ENCODE measurements at places on chromosomes 6 and 20.

- no peak for DNase-seq
Observed at GRCh38 chr6:113489952-113490746, 367.0 kb upstream of the MARCKS start.

GRCh38 chr6:76574746-76575145 lies 502.3 kb upstream of the IMPG1 start:
- no peak for DNase-seq

- DNase-seq = no peak
Observed at GRCh38 chr20:21613512-21613911, 92.0 kb upstream of the PAX1 start.

- DNase-seq = no peak
Observed at GRCh38 chr6:5435449-5435848, 174.1 kb downstream of the FARS2 start.

DNA sequence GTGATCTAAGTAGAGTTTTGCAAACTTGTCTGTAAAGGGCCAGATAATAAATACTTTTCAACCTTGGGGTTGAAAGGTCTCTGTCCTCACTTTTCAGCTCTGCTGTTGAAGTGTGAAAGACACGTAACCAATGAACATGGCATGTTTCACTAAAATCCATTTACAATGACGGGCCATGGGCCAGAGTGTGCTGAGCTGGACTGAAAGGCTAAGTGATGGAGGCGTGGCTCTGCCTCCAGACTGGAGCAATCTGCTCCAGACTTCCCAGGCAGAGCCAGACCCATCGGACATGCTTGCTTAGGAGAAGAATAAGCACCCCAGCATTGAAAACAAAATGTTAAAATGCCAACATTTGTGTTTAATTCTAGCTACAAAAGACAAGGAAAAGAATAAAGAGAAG lies 41.4 kb downstream of the SCAND1 start:
- no peak for DNase-seq

DNA sequence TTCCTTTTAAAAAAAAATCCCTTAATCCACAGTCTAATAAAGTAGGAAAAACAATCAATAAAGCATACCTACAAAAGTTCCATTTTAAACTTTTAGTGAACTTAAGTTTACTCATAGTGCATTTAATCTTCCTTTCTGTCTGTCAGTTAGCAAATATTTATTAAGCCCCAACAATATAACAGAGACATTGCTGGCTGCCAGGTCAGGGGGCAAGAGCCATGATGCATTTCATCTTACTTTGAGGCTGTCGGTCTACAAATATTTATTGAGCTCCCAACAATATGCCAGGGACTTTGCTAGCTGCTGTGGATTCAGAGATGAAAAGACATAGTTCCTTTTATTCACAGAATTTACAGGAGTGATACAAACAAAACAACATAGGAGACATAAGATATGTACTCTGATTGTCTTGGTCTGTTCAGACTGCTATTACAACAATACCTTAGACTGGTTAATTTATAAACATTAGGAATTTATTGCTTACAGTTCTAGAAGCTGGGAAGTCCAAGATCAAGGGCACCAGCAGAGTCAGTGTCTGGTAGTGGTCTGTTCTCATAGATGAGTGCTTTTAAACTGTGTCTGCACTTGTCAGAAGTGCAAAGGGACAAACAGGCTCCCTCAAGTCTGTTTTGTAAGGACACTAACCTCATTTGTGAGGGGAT lies 118.6 kb downstream of the PLCB1 start:
- no peak for DNase-seq

DNA sequence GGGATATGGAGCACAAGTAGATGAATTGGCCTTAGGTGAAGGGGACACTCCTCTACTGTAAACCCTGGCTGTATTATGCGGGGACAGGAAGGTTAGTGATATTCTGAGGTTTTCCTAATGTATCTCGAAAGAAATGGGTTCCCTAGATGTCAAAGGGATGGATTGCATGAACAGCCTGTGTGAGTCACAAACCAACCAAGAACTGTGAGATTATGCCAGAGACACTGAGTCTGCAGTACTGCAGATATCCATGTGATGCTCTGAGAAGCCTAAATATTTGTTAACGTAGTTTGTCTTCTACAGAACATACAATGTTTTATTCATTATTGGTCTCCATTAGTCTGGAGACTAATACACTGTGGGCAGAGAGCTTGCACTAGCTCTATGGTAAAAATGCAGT lies 182.2 kb downstream of the AKAP7 start:
- DNase-seq = no peak

- no peak for DNase-seq
Observed at GRCh38 chr6:160057080-160057479, 64.5 kb upstream of the SLC22A1 start.
